ENCODE measurements at places on chromosomes 6 and 20.

GRCh38 chr6:16413399-16413798 lies 175.0 kb downstream of the GMPR start:
- DNase-seq = no peak

GRCh38 chr6:165615636-165616035 lies 47.4 kb downstream of the PDE10A start:
- DNase-seq = no peak

DNA sequence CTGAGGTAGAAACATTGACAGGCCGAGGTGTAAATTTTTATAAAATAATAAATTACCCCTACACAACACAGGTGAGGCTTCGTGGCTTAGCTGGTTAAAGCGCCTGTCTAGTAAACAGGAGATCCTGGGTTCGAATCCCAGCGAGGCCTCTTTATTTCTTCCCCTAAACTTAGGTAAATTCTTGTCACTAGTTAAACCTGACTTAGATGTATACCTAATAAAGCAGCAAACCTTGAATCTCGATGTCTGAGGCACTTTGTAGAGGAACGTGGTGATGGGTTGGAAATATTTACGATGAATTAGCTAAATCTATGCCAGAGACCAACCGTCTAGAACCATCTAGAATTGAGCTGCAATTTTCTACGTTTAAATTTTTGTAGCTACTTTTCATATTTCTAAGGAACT lies 185.6 kb downstream of the OR2B2 start:
- no peak for DNase-seq

- peak; percentile 40 for DNase-seq
Measured at GRCh38 chr20:17810062-17810631, 110.4 kb downstream of the BANF2 start.

- no peak for DNase-seq
Measured at GRCh38 chr6:46687619-46688097, at the start of gene TDRD6. TSS of gene TDRD6 (plus strand) at chr6:46687885. CDS start at chr6:46688129, 244 bp downstream.

- DNase-seq = no peak
Measured at GRCh38 chr6:91043751-91044150, 456.9 kb upstream of the MAP3K7 start.

GRCh38 chr6:7911345-7911725 lies 747 bp upstream of the TXNDC5 start:
- no peak for DNase-seq

GRCh38 chr20:21862259-21862946 lies 156.9 kb downstream of the PAX1 start:
- no peak for DNase-seq

- peak; percentile 46 for DNase-seq
Measured at GRCh38 chr20:53692465-53693067, 98.9 kb upstream of the ZNF217 start.

- no peak for DNase-seq
Measured at GRCh38 chr20:19828232-19828631, 70.2 kb downstream of the RIN2 start.

GRCh38 chr6:167760979-167761793 lies 65.5 kb upstream of the AFDN start:
- DNase-seq = peak; percentile 89

DNA sequence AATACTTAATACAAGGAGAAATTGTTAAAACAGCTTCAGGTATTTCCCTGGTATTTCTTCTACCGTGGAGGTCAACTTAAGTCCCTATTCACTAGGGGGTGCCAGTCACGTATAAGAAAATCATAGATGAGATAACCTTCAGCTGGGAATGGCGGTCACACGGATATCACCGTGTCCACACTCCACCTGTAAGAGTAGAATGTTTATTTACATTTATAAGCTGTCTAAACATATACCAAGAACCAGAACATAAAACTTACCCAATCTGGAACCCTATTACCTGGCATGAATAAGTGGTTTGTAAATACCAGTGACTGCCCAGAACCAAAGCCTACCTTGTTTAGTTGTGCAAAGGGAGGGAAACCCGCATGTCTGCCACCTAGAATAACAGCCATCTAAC lies 1.9 kb upstream of the ELOVL4 start:
- no peak for DNase-seq

- no peak for DNase-seq
Measured at GRCh38 chr20:35828434-35828833, 56.6 kb downstream of the PHF20 start.

DNA sequence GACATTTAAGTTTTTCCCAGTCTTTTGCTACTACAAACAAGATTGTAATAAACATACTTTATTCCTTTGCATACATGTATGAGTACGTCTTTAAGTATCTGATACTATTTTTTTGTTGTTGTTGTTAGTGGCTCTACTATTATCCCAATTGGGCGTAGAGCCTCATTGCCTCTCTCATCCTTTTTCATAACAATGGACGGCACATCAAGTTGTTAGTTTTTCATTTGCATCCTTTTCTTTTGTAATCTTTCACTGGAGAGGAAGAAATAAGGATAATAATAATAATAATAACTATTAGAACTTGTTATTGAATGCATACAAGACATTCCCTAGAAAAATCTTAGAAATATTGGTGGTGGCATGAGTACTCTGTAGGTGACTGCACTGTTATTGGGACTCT lies 23.1 kb downstream of the HS3ST5 start:
- no peak for DNase-seq

- DNase-seq = no peak
Measured at GRCh38 chr20:57682184-57683101, 27.4 kb downstream of the PMEPA1 start.

DNA sequence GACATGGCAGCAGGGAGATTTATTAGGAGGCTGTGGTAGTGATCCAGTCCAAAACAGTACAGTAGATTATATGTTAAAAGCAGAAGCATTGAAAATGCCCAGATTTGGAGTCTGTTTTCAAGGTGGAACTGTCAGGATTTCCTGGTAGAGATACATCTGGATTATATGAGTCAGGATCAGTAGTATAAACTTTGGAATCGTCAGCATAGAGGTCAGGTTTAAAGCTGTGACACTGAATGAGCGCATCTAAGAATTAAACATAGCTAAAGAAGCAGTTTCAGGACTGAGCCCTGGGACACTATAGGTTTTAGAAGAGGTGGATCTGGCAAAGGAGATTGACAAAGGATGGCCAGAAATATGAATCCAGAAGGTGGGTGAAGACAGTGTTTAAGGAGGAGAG lies 60.4 kb downstream of the RNF144B start:
- DNase-seq = no peak

DNA sequence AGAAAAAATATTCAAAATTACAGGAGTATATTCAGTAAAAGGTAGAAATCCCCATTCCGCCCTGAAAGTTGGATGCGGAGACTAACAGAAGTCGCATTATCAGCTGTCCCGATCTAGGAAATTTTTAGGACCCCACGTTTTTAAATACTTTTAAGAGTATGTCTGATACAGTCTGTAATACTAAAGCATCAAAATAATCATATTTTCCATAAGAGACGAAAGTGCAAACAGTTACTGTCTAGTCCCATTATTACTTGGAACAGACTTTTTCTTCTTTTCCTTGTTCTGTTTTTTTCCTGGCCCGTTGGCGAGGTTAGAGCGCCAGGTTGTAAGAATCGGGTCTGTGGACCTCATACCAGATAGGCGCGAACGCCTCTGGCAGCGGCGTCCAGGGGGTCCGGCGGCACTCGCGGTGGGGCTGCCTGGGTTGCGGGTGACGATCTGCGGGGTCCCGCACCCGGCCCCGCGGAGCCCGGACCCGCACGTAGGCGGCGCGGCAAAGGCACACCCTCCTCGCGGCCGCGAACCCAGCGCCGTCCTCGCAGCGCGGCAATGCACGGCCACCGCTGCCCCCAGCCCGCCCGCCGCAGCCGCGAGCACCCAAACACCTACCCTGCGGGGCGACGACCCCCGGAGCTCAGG lies 460 bp downstream of the PLAGL1 start:
- DNase-seq = no peak

- no peak for DNase-seq
Measured at GRCh38 chr20:63542696-63543095, 4.9 kb downstream of the SRMS start.

GRCh38 chr6:12423832-12424231 lies 133.7 kb downstream of the EDN1 start:
- no peak for DNase-seq

- no peak for DNase-seq
Measured at GRCh38 chr20:36303020-36303595, 3.0 kb upstream of the DLGAP4 start.

DNA sequence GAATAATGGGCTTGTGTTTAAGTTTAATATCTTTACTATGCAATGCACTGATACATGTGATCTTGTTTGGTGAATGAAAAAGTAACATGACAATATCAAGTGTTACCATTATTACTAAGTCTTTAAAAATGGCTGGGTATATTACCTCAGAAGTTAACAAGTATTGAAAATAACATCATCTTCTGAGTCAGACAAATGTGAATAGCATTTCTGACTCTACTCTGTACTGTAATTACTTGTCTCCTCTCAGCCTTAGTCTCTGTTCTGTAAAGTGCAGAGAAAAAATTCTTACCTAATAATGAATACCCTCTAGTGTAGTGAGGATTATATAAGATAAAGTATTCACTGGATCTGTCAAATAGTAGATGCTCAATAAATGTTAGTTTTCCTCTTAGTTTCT lies 47.0 kb upstream of the GCLC start:
- DNase-seq = no peak

DNA sequence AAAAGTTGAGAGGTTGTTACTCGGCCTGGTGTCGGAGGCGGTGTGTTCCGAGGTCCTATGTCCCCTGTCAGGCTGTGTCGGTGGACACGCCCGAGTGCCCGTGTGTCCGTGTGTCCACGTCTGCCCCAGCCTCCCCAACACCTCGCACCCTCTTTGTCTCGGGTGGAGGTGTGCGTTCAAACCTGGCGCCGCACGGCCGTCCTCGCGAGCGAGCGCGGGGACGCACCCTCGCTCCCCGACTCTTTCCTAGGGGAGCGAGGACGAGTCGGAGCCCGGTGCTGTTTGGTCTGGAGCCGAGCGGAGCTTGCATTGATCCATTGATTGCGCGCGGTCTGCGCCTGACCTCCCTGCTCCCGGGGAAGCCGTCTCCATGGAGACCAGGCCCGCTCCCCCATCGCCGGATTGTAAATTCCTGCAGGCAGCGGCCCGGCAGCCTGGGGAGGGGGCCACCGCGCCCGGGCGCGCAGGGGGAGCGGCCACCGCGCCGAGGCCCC lies 411 bp upstream of the SCUBE3 start:
- no peak for DNase-seq

GRCh38 chr6:131655387-131655786 lies 18.3 kb downstream of the ENPP3 start:
- no peak for DNase-seq

DNA sequence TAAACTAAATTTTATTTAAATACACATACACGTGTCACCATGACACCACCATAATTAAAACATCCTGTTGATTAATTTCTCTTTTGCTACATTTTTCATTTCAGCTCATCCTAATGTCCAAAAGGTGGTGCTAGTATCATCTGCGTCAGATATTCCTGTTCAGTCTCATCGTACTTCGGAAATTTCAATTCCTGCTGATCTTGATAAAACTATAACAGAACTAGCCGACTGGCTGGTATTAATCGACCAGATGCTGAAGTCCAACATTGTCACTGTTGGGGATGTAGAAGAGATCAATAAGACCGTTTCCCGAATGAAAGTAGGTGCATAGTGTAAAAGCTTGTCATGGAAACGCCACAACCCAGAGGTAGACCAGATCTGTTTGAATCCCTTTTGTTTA lies 263.4 kb downstream of the UTRN start:
- no peak for DNase-seq

- DNase-seq = no peak
Measured at GRCh38 chr20:57654363-57654997, 34.3 kb upstream of the ZBP1 start.

GRCh38 chr20:23179766-23180403 lies 93.8 kb upstream of the CD93 start:
- no peak for DNase-seq

DNA sequence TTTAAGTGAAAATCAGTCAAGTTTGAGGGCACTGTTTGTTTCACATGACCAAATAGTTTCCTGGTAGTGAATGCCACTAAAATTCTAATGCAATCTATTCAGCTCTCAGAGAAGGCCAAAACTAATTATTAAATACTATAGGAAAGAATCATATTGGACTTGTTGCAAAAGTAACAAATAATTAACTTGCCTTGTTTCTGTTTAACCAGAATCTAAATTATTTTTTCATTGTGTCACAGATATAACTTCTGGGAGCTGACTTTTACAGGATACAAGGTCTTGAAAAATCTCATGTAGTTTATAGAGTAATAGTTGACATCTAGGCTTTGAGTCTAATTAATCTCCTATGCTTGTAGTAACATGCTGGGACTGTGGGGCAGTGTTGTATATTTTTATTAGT lies 44.5 kb downstream of the PRSS35 start:
- DNase-seq = no peak

DNA sequence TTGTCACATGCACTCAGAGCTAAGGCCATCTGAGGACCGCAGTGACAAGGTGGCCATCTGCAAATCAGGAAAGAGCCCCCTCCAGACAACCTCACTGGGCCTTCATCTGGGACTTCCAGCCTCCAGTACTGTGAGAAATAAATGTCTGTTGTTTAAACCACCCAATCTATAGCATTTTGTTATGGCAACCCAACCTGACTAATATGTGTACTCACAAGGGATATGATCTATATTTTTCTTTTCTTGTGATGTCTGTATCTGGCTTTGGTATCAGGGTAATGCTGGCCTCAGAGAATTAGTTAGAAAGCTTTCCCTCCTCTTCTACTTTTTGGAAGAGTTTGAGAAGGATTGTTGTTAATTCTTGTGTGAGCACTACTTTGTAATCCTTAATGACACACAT lies 37.5 kb upstream of the ENTPD6 start:
- DNase-seq = no peak

DNA sequence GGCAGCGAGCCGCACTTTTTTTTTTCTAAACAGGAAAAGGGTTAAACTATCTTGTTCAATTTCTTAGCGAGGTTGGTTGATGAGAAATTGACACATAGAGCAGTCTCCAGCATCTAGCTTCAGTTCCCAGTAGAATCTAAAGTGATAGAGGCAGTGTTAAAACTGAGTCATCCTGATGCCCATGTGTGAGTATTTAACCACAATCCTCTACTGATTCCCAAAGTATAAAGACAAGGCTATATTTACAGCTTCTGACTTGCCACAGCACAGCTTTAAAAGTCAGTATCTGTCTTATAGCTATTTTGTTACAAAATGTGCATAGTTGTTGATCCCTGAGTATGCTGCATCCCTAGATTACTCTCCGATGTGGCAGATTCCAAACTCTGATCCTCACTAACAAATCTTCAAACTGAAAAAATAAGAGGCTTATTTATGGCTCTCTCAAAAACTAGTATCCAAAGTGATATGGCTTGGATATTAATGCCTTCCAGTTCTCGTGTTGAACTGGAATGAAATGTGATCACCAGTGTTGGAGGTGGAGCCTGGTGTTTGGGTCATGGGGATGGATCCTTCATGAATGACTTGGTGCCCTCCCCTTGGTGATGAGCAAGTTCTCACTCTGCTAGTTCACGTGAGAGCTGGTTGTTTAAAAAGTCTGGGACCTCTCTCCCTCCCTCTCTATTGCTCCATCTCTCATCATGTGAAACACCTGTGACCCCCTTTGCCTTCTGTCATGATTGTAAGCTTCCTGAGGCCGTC lies 13.1 kb upstream of the POPDC3 start:
- DNase-seq = no peak
